ENCODE measurements at places on chromosomes 5 and 9.
A peak's percentile ranks its signal among the peaks of the same experiment; 100 is the strongest.

GRCh38 chr9:92649007-92649406, 20.9 kb downstream of the IPPK start:
- DNase-seq: no peak

DNA sequence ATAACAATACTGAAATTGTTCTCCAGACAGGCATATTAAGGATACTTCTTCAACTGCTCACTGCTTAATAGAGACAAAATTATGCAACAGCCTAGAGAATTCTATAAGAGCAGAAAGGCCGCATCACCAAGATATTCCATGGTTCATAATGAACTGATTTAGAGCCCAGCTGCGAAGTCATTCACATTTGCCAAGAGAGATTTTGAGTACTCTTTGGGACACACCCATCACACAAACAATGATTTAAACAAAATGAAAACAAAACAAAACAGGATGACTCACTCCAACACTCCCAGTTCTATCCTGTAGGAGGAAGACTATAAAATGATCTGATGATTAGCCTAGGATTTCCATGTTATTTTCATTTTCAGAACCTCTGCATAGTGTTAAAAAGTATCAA, 145.7 kb upstream of the GNA14 start:
- no peak for DNase-seq

DNA sequence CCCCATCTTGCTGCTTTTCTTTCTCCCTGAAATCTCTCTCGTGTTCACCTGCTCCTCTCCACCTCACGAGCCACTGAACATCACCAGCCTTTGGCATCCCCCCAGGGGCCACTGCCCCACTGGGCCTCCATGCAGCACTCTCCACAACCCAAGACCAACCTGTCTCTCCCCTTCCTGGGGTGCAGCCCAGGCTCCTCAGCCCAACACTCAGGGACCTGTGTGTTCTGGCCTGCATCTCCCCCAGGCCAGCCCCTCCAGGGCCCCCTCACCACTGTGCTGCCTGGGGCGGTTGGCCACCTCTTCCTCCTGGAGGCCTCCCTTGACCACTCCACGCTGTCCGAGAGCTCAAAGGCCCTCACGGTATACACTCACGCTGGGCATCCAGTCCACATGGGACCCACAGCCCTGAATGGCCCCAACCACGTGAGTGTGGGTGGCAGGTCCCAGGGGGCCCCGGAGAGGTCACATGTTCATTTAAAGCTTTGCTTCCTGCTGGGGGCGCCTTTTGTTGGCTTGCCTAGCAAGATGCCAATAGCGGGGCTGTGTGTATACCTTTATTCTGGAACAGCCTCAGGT, 453 bp upstream of the DOK3 start:
- no peak for DNase-seq

- no peak for DNase-seq
Measured at GRCh38 chr9:131695836-131696460, 43.9 kb downstream of the RAPGEF1 start.

DNA sequence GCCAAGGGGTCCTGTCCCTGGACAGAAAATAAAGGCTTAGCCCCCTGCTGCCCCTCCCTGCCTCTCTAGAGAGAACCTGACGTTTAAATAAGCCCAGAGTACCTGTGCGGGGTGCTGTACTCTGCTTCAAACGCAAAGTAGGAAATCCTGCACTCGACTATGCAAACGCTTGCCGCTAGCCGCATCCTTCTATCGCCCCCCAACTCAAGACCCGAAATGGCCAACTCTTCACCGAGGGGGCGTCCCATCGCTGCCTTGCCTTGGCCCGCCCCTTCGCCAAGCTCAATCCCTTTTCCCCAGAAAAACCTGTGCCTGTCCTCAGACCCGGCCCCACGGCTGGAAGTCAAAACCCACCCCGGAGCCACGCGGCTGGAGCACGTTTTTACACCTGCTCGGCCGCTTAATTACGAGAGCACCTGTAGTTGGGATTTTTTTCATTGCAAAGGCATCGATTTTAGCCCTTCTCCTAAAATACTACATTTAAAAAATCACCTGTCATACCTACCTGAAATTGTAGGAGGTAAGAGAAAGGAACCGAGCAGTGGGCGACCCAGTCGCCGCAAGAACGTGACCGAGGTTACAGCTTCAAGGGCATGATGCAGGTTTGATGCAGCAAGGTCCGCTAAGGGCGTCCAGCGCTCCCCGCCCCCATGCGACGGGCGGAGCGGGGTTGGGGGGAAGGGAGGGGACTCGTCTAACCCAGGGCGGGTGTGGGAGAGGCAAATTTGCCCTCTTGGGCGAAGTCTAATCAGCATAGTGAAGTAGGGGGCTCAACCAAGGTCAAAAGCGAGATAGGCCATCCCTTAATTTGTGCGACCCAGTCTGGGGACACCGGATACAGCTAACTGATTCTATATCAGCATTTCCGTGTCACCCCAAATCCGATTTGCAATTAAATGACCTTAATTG, 3.5 kb downstream of the ELAVL2 start:
- no peak for DNase-seq

DNA sequence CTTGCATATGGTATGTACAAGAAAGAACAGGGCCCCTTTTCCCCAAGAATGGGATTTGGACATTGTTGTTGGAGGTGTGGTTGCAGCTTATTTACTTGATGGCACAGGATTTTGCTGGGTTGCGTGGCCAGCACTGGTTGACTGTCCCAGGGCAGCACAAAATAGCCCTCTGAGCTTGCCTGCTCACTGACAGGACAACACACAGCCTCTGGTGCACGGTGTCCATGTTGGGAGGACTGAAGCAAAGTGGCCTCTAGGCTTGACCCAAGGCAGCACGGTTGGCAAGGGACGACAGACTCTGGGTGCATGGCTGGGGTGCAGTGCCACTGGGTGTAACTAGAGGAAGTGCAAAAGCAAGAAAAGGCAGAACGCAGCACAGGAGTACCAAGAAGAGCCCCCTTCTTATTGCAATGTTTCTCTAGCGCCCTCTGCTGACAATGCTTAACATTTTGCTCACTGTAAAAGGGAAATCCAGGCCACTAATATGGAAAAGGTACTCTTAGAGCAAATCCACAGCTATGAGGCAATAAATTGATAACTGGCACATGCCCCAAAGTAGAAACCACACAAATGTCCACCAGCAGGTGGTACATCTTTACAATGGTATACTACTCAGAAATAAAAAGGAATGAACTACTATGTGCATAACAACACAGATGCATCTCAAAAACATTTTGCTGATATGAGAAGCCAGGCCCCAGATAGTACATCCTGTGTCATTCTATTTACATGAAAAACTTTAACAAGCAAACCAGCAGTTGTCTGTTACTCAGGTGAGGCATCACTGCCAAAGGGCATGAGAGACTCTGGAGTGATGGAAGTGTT, 47.4 kb upstream of the BARX1 start:
- DNase-seq: no peak

DNA sequence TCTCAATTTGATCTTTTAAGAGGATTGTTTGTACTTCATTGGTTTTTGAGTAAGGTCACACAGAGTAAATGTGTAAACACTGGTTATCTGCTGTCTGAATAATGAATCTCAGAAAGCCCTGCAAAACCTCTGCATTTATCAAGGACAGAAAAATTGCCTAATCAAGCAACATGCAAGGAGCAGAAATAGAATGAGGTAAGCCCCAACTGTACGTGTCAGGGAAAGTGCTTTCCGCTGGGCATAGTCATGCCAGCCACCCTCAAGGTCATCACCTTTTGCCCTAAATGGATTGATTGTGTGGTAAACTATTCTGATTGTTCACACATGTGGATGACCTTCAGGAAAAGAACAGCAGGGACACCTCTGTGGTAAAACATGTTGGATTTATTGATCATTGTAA, 376.9 kb upstream of the KCNN2 start:
- DNase-seq: no peak

DNA sequence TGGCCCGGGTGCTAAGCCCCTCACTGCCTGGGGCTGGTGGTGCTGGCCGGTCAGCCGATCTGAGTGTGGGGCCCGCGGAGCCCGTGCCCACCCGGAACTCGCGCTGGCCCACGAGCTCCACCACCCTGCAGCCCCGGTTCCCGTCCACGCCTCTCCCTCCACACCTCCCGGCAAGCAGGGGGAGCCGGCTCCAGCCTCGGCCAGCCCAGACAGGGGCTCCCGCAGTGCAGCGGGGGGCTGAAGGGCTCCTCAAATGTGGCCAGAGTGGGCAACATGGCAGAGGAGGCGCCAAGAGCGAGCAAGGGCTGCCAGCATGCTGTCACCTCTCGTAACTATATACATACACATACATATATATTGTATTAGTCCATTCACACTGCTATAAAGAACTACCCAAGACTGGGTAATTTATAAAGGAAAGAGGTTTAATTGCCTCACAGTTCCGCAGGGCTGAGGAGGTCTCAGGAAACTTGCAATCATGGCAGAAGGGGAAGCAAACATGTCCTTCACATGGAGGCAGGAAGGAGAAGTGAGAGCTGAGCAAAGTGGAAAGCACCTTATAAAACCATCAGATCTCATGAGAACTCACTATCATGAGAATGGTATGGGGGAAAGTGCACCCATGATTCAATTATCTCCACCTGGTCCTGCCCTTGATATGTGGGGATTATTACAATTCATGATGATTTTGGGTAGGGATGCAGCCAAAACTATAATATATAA, 56.8 kb downstream of the LIX1 start:
- no peak for DNase-seq

- DNase-seq: no peak
Measured at GRCh38 chr9:108961151-108961550, 27.0 kb downstream of the ABITRAM start.

DNA sequence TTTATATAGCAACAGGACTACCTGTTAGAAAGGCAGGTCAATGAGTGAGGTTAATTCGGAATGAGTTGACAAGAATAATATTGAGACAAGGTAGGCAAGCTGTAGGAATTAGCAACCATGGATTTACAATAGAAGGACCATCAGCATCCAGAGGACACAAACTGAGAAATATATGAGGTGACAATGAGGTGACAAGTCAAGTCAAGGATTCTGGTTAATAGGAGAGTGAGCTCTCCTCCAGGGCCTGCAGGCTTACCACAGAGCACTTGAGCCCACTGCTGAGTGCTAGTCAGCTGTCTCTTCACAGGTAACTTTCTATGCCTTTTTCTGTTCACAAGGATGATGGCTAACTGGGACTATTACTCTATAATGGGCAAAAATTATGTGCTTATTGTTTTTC, 227.2 kb downstream of the MRPS30 start:
- DNase-seq: no peak

- no peak for DNase-seq
Measured at GRCh38 chr9:107542411-107543157, 53.0 kb upstream of the KLF4 start.

- DNase-seq: no peak
Measured at GRCh38 chr9:83200531-83200930, 137.6 kb upstream of the RASEF start.

DNA sequence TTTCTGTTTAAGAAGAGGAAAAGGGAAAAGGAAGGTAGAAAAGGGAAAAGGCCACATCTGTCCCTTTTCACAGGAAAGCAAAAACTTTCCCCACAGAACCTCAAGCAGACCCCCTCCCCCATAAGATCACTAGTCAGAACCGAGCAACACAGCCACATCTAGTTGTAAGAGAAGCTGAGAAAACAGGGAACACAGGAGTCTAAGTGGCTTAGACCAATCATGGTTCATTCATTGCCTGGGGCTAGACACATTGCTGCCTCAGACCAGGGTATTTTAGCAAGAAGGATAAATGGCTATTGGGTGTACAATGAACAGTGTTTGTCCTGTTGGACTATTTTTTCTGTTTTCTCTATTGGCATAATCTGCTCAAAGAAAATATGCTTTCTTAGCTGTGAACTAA, 98.0 kb downstream of the ARL15 start:
- no peak for DNase-seq

DNA sequence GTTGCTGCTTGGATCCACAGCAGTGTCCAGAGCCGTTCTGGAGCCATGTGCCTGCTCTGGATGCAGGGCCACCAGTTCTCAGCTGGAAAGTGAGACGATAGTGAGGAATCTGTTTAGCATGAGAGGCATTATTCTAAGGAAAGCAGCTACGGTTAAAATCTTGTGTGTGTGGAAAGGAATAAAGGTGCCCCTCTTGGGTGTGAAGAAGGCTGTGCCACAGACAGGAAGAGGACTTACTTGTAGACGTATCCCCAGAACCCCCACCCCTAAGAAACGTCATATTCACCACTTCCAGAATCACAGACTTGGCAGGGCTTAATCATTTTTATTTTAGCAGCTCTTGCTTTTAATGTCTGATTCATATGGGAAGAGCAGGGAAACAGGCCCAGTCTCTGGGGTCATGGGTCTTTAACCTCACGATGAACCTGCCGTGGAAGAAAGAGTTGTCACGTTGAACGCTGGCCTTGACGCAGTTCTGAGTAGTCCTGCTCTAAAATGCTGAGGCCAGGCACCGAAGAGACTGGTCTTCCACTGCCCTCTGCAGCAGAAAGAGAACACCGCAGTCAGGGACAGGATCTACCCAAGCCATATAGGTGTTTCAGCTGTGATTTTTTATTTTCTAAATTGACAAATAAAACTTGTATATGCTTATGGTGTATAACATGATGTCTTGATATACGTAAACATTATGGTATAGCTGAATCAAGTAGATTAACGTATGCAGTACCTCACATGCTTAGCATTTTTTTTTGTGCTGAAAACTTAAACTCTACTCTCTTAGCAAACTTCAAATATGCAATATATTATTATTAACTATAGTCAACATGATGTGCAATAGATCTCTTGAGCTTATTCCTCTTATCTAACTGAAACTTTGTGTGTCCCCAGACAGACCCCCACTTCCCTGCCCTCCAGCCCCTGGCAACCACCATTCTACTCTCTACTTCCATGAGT, 38.8 kb downstream of the CARTPT start:
- DNase-seq: peak; percentile 16

GRCh38 chr5:110477911-110478310, 248.6 kb downstream of the TMEM232 start:
- peak; percentile 84 for DNase-seq

- no peak for DNase-seq
Measured at GRCh38 chr9:18423791-18424531, 50.0 kb upstream of the ADAMTSL1 start.

- DNase-seq: peak; percentile 60
Measured at GRCh38 chr9:20356403-20357036, 265.8 kb downstream of the MLLT3 start.

GRCh38 chr9:124741149-124741548, 30.0 kb downstream of the NR6A1 start:
- DNase-seq: no peak

GRCh38 chr9:14345354-14346230, 31.7 kb upstream of the NFIB start:
- DNase-seq: no peak

DNA sequence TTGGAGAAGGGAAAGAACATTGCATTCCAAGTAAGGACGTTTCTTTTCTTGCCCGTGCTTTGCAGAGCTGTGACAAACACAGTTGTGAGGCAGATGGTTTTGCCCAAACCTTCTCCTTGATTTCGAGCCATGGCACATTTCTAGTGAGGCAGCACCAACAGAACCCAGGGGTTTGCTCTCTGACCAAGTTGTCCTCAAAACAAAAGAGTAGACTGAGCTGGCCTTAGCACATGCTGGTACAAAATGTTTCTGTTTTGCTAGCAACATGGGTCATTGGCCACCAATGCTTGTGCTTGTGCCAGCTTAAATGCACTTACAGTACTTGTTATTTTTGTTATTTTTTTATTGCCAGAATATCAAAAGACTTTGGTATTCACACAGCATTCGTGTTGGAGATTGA, 328.8 kb downstream of the GADD45G start:
- DNase-seq: no peak

GRCh38 chr9:92185681-92186080, 70.5 kb upstream of the SPTLC1 start:
- DNase-seq: no peak

Measured in fibroblast of skin of left biceps (primary cell).